Metanephros (tissue), 2 donors: ENCODE measurements at places on chromosomes 2 and 18. TPM values are rescaled to one million over a fixed set of nuclear protein-coding genes. Genes with fewer than 3 reads are reported as not detected.

SIX3 gene
- total RNA-seq, result not detected

INHA gene
- total RNA-seq, result 0.58 TPM

TUBA3E gene
- not detected for total RNA-seq

ACTG2 gene
- total RNA-seq, result 2.6 TPM

PLB1 gene
- 2.6 TPM for total RNA-seq

NGEF gene
- 1.7 TPM for total RNA-seq

ELMOD3 gene
- total RNA-seq, result 25.7 TPM

COL4A4 gene
- total RNA-seq, result 38.8 TPM

UGT1A10 gene
- not detected for total RNA-seq

CPLX4 gene
- not detected for total RNA-seq

PELI1 gene
- 61.4 TPM for total RNA-seq

EGR4 gene
- not detected for total RNA-seq

IFIH1 gene
- total RNA-seq, result 7.6 TPM

TXNDC2 gene
- not detected for total RNA-seq

GLS gene
- total RNA-seq, result 223 TPM

SKOR2 gene
- not detected for total RNA-seq

RAD51AP2 gene
- 0.12 TPM for total RNA-seq

TACR1 gene
- 0.82 TPM for total RNA-seq

VIL1 gene
- total RNA-seq, result 12.6 TPM

DSG3 gene
- total RNA-seq, result not detected

C2orf81 gene
- total RNA-seq, result 3.7 TPM

UGT1A7 gene
- total RNA-seq, result not detected

RAX gene
- total RNA-seq, result not detected

GALNT5 gene
- 0.70 TPM for total RNA-seq

ADRA2B gene
- total RNA-seq, result 4.6 TPM

LRP2 gene
- 203 TPM for total RNA-seq

TNFRSF11A gene
- total RNA-seq, result 6.2 TPM

AOX1 gene
- total RNA-seq, result 2.8 TPM

MRO gene
- 1.2 TPM for total RNA-seq

ANKRD30BL gene
- total RNA-seq, result 1.4 TPM

KCTD1 gene
- total RNA-seq, result 43.9 TPM

CLEC4F gene
- total RNA-seq, result not detected

ATF2 gene
- 67.7 TPM for total RNA-seq

CDH7 gene
- total RNA-seq, result 12.5 TPM

REG3G gene
- not detected for total RNA-seq

ZSWIM2 gene
- not detected for total RNA-seq

NUP35 gene
- 34.6 TPM for total RNA-seq
